Right atrium auricular region (tissue), 2 donors: ENCODE measurements at places on chromosomes 6 and 20.

GRCh38 chr20:36498386-36499179 lies 42.7 kb upstream of the MYL9 start:
- H3K27ac ChIP-seq, result peak overlapping the region; percentile 52
- H3K36me3 ChIP-seq, result peaks cover 71% of the 10 kb centered on the region
- peaks cover 59% of the 10 kb centered on the region for H3K4me1 ChIP-seq
- H3K27me3 ChIP-seq, result no peaks in the 10 kb centered on the region
- no peak overlapping the region for H3K4me3 ChIP-seq

DNA sequence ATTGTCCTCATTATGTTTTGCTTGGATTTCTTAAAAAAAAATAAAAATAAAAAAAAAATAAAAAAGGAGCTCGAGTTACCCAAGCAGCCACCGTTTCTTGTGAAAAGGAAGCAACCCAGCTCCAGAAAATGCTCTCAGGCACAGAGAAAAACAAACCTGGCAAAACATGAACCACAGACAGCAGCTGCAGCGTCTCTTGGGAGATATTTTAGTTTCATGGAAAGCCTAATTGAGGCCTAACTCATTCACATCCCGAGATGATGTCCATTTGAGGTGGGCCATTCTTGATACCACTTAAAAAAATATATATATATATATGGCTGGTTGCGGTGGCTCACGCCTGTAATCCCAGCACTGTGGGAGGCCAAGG lies 13.7 kb upstream of the MRAP2 start:
- H3K4me3 ChIP-seq, result no peak overlapping the region
- H3K27ac ChIP-seq, result no peak overlapping the region
- H3K27me3 ChIP-seq, result no peaks in the 10 kb centered on the region
- no peaks in the 10 kb centered on the region for H3K36me3 ChIP-seq

DNA sequence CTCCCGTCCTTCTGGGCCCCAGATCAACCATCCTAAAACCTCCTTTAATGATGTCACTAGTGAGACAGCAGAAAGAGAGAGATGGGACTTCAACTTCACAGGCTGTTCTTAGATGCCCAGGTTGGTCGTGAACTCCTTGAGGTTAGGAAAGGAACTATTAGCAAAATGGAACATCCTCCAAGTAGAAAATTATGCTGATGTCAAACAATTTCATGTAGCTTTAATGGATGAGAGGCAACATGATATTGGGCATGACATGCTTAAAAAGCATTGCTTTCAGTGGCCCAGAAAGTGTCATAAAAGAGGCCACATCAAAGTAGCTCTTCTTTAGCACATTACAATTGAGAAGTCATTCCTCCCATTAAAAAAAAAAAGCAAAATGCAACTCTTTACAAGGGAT lies 248.1 kb downstream of the PTPRT start:
- H3K4me1 ChIP-seq, result no peaks in the 10 kb centered on the region
- H3K4me3 ChIP-seq, result no peak overlapping the region
- no peaks in the 10 kb centered on the region for H3K27me3 ChIP-seq
- H3K36me3 ChIP-seq, result no peaks in the 10 kb centered on the region

- no peaks in the 10 kb centered on the region for H3K36me3 ChIP-seq
- no peaks in the 10 kb centered on the region for H3K27me3 ChIP-seq
- H3K4me1 ChIP-seq, result no peaks in the 10 kb centered on the region
- H3K27ac ChIP-seq, result no peak overlapping the region
- no peak overlapping the region for H3K4me3 ChIP-seq
Observed at GRCh38 chr20:32354592-32355416, 3.3 kb upstream of the ASXL1 start.

GRCh38 chr6:15460110-15460727 lies 202.6 kb downstream of the DTNBP1 start:
- no peaks in the 10 kb centered on the region for H3K27me3 ChIP-seq
- no peak overlapping the region for H3K4me3 ChIP-seq
- H3K4me1 ChIP-seq, result peaks cover 52% of the 10 kb centered on the region
- H3K36me3 ChIP-seq, result no peaks in the 10 kb centered on the region

- H3K4me3 ChIP-seq, result no peak overlapping the region
- no peak overlapping the region for H3K27ac ChIP-seq
- DNase-seq, result no peak
- H3K36me3 ChIP-seq, result no peaks in the 10 kb centered on the region
- H3K27me3 ChIP-seq, result no peaks in the 10 kb centered on the region
- no peaks in the 10 kb centered on the region for H3K4me1 ChIP-seq
Observed at GRCh38 chr6:33549196-33549595, 30.9 kb downstream of the BAK1 start.

DNA sequence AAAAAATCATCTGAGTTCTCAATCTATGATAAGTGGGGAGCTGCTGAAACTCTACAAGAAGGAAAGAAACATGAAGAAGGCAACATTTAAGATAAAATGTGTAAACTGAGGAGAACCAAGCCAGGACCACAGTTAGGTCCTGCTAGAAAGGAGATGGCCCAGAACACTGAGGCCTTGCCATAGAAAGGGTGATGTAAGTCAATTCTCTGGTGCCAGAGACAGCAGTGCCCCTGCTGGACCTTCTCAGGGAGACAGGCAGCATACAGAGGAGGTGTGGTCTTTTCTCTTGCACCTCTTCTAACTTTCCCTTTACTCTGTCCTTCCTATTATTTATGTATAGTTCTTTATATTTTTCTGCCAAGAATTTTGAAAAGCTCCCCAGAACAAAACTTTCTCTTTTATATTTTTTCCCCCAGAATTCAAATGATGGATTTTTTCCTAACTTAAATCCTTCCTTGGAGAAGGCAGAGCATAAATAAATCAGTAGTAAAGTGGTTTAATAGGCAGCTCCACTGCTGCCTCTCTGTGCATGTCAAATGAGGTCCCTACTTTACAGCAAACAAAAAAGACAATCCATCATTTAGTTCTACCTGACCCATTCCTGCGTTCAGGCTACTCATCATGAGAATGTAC lies 9.0 kb downstream of the UQCC2 start:
- H3K4me3 ChIP-seq, result no peak overlapping the region
- peak; percentile 69 for DNase-seq
- no peak overlapping the region for H3K27ac ChIP-seq
- peaks cover 19% of the 10 kb centered on the region for H3K36me3 ChIP-seq
- no peaks in the 10 kb centered on the region for H3K4me1 ChIP-seq

DNA sequence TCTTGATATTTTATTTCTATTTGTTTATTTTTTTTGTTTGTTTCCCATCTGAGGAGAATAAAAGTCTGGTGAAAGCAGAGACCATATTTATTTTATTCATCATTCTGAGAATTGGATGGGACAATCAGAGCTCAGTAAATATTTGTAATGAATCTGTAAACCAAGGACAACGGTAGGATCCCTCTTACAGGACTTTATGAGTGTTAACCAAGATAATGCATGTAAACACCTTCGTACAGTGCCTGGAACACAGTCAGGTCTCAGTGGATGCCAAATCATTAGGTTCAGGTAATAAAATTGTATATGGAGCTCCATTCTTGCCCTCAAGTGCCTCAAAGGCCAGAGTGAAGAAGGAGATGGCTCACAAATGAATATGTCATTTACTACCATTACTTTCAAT lies 288.7 kb downstream of the PAX1 start:
- no peak for DNase-seq
- no peaks in the 10 kb centered on the region for H3K36me3 ChIP-seq
- H3K4me1 ChIP-seq, result no peaks in the 10 kb centered on the region
- no peak overlapping the region for H3K27ac ChIP-seq

GRCh38 chr6:157221049-157221816 lies 102.1 kb downstream of the TMEM242 start:
- peak overlapping the region; percentile 50 for H3K4me3 ChIP-seq
- peaks cover 17% of the 10 kb centered on the region for H3K4me1 ChIP-seq
- no peaks in the 10 kb centered on the region for H3K27me3 ChIP-seq

DNA sequence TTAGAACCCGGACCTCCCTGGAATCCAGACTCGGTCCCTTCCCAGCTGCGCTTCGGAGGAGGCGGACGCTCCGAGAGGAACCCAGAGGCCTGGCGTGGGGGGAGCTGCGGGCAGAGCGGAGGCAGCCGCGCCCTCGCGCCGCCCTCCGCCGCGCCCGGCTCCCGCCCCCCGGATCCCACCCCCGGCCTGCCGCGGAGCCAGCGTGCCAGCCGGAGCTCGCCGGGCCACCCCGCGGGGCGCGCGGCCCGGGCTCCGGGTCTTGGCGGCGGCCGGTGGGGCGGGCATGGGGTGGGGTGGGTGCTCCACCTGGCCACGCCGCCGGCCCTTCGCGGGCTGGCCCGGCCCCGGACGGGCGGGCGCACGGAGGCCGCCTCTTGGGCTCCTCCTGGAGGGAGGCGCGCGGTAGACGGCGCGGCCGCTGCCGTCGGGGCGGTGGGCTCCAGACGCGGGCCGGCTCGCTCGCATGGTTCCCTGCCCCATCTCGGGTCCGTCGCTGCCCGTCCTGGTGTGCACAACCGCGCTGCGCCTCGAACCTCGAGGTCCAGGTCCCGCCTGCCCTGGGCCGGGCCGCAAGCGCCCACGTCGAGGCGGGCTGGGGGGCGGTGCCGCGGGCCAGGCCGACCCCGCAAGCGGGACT lies 592 bp upstream of the CDYL start:
- peak overlapping the region; percentile 75 for H3K4me3 ChIP-seq
- H3K27ac ChIP-seq, result peak overlapping the region; percentile 78
- no peak for DNase-seq
- H3K36me3 ChIP-seq, result no peaks in the 10 kb centered on the region
- H3K4me1 ChIP-seq, result peaks cover 23% of the 10 kb centered on the region

GRCh38 chr20:41587956-41588355 lies 30.2 kb downstream of the CHD6 start:
- no peaks in the 10 kb centered on the region for H3K36me3 ChIP-seq
- no peaks in the 10 kb centered on the region for H3K27me3 ChIP-seq

- no peaks in the 10 kb centered on the region for H3K27me3 ChIP-seq
- H3K4me1 ChIP-seq, result no peaks in the 10 kb centered on the region
- no peak for DNase-seq
- no peak overlapping the region for H3K4me3 ChIP-seq
- H3K27ac ChIP-seq, result no peak overlapping the region
Observed at GRCh38 chr20:9532069-9532838, 17.9 kb downstream of the LAMP5 start.

- no peak for DNase-seq
- H3K27me3 ChIP-seq, result no peaks in the 10 kb centered on the region
- H3K4me3 ChIP-seq, result no peak overlapping the region
- no peaks in the 10 kb centered on the region for H3K36me3 ChIP-seq
- H3K27ac ChIP-seq, result no peak overlapping the region
Observed at GRCh38 chr6:56347526-56347925, 100.1 kb upstream of the COL21A1 start.

- no peak for DNase-seq
- no peak overlapping the region for H3K27ac ChIP-seq
- no peaks in the 10 kb centered on the region for H3K36me3 ChIP-seq
- H3K4me1 ChIP-seq, result peaks cover 11% of the 10 kb centered on the region
- H3K27me3 ChIP-seq, result no peaks in the 10 kb centered on the region
- H3K4me3 ChIP-seq, result no peak overlapping the region
Observed at GRCh38 chr6:160764847-160765246, 62.8 kb downstream of the PLG start.

GRCh38 chr6:44730771-44731391 lies 343.4 kb downstream of the CDC5L start:
- H3K27me3 ChIP-seq, result no peaks in the 10 kb centered on the region
- H3K4me3 ChIP-seq, result no peak overlapping the region
- H3K27ac ChIP-seq, result no peak overlapping the region
- H3K4me1 ChIP-seq, result no peaks in the 10 kb centered on the region
- no peak for DNase-seq
- no peaks in the 10 kb centered on the region for H3K36me3 ChIP-seq

- H3K4me3 ChIP-seq, result no peak overlapping the region
- no peak for DNase-seq
- H3K4me1 ChIP-seq, result no peaks in the 10 kb centered on the region
- no peaks in the 10 kb centered on the region for H3K27me3 ChIP-seq
Observed at GRCh38 chr20:52904837-52905236, 67.3 kb upstream of the TSHZ2 start.

DNA sequence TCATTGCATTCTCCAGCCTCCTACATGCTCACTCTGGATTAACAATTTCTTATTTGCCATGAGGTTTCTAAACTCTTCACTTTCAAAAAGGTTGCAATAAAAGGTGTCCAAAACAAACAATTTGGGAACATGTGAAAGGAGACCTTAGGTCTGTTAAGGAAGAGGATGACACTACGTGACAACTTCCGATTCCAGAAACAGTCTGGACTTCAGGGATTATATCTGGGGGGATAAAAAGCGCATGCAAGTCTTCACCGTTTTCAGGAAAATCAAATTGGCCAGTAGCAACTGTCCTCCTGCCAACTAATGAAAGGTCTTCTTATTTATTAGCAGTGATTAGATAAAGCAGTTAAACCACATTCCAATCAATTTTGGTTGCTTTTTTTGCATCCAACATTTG lies 1.8 kb downstream of the ZDHHC14 start:
- no peaks in the 10 kb centered on the region for H3K27me3 ChIP-seq
- DNase-seq, result no peak
- H3K36me3 ChIP-seq, result no peaks in the 10 kb centered on the region

DNA sequence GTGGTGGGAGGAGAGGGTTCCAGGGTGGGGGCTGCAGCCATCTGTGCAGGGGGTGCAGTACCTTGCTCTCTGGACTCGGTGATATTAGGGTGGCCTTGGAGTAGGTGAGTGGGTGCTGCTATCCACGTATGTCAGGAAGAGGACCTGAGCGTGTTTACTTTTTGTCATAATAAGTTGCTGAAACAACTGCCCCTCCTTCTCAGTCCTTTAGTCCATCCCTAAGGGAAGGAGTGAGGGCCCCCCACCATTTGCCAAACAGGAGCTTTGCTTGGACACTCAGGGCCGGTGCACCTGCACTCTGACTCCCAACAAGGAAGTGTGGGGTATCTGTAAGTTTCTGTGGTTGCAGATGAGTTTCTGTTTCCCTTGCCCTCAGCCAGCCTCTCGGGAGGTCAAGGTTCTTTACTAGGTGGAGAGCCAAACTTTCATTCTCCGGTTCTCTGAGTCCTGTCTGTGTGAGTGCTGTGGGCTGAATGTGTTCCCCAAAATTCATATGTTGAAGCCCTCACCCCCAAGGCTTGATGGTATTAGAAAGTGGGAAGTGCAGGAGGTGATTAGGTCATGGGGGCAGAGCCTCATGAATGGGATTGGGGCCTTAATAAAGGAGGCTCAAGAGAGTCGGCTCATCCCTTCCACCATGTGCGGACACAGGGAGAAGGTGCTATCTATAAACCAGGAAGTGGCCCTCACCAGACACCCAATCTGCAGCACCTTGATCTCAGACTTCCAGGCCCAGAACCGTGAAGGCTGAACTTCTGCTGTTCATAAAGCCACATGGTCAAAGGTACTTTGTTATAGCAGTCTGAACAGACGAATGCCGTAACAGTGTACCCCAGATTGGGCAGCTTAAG lies 19.6 kb upstream of the CCR6 start:
- no peak overlapping the region for H3K4me3 ChIP-seq
- H3K4me1 ChIP-seq, result no peaks in the 10 kb centered on the region
- no peak for DNase-seq
- H3K36me3 ChIP-seq, result no peaks in the 10 kb centered on the region

DNA sequence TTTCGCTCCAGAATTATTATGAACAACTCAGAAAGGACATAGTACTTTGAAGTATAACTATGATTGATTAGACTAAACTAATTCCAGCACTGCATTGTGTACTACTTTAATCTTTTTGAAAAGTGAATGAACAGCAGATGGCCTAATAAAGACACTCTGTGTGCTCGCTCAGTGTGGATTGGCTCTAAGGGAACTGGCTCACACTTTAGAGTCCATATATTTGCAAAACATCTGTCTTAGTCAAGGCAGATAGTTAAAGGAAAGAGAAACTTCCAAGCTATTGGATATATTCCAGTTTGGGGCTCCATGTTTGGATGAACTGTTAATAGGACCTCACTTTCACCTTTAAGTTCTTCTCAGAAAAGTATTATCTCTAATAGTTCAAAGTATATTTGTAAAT lies 218.9 kb downstream of the EYA4 start:
- no peaks in the 10 kb centered on the region for H3K27me3 ChIP-seq
- no peak for DNase-seq
- H3K27ac ChIP-seq, result no peak overlapping the region
- no peak overlapping the region for H3K4me3 ChIP-seq
